ENCODE measurements at places on chromosomes 5 and 9.

DNA sequence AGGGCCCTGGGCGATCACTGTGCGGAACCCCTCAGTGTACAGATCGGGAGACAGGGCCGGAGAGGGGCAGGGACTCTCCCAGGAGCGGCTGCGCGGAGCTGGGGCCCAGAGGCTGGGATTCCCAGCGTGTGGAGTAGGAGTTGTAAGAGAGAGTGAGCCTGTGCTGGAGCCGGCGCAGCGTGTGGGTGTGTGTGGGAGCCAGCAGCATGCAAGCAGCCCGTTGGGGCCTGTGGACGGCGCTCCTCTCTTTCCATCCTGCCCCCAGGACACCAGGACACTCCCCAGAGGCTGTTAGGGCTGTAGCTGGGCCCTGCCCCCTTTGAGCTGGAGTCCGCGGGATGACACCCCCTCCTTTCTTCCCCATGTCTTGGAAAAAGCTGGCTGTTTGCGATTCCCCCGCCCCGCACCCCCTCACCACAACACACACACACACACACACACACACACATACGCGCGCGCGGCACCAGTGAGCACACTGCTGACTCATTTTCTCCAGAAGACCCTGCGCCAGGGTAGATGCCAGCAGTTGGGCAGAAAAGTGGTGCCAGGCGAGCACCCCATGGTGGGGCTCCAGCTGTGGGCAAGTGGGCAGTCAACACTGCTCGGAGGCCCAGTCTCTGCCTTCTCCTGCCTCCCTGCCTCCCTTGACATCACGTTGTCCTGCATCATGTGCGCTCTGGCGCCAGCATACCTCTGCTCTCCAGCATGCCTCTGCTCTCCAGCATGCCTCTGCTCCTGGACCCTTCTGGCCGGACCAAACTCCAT lies 1.5 kb downstream of the COL27A1 start:
- DNase-seq: no peak

DNA sequence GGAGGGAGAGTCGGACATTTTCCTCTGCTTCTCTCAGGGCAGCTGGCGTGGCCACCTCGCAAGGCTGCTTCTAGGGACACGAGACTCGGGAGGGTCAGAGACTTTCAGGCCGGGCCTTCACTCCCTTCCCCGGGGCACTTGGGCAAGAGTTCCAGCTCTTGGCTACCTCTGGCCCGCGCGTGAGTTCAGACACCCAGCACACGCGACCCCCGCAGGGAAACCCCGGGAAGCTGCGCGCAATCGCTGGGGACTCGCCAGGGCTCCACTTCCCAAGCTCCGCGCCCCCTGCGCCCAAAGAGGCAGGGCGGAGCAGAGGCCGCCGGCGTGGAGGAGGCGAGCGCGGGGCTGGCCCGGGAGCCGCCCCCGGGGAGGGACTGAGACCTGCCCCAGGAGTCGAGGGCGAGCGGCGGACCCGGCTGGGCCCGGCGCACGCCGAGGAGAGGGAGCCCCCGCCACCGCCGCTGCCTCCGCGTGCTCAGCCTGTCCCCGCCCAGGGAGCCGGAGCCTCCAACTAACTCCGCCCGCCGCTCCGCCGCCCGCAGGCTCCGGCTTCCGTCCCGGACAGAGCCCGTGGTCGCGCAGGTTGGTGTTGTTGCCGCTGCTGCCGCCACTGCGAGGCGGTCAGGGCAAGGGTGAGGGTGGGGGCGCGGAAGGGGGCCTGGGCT lies at the start of gene PAM:
TSS of gene PAM (plus strand) at position 539 of the 665 bp plus-strand sequence. CDS start 110,891 bp downstream, outside the sequence.
- DNase-seq: no peak

- no peak for DNase-seq
Observed at GRCh38 chr5:160245506-160246086, 16.3 kb downstream of the FABP6 start.

DNA sequence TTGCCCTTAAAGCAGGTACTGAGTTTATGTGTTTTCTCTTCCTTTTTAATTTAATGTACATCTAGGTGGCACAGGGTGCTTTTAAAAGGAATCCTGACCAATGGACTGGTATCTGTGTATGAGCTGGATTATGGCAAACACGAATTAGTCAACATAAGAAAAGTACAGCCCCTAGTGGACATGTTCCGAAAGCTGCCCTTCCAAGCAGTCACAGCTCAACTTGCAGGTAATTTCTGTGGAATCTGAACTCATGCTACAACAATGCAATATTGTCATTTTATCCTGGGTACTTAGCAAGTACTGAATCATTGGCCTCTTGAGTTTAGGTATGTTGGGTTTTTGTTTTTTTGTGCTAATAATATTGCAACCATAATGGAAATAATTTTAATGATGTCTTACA lies 14.4 kb upstream of the TMOD1 start:
- no peak for DNase-seq

- no peak for DNase-seq
Observed at GRCh38 chr9:89466451-89467277, 31.2 kb downstream of the SEMA4D start.

Measured in non-pigmented ciliary epithelial cell (primary cell).